ENCODE measurements at places on chromosomes 11 and 22.

DNA sequence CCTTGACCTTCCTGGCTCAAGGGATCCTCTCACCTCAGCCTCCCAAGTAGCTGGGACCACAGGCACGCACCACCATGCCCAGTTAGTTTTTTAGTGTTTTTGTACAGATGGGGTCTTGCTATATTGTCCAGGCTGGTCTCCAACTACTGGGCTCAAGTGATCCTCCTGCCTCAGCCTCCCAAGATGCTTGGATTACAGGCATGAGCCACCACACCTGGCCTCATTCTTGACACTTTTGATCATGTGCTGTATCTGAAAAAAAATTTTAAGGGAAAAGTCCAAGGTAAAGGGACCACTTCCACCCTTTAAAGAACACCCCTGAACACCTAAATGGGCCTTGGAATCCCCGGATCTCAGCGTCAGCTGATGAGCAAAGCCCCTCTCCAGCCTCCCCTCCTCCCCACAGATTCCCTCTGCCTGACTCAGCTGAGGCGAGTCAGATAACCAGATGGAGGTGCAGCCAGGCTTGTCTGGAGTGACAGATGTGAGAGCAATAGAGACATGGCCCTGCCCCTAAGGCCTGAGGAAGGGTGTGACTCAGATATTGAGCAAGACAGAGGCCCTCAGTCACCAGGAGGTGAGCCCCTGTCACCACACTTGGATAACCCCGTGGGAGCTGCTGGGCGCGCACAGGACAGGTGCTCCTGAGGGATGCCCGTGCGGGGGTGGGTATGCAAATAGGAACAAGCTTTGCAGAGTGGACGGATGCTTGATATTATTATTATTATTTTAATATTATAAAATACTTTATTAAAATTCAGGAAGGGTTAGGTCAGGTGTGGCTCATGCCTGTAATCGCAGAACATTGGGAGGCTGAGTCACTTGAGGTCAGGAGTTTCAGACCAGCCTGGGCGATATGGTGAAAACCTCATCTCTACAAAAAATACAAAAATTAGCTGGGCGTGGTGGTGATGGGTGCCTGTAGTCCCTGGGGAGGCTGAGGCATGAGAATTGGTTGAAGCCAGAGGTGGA lies 5.0 kb upstream of the CCDC88B start:
- DNase-seq = no peak

- DNase-seq = no peak
These were observed 50.2 kb downstream of the GRM5 start for GRCh38 chr11:89015614-89016013.

GRCh38 chr11:117830674-117831351 lies 6.3 kb upstream of the FXYD2 start:
- no peak for DNase-seq

- no peak for DNase-seq
These were observed 41.1 kb downstream of the CYB5R2 start for GRCh38 chr11:7632211-7632610.

GRCh38 chr22:21726650-21727049 lies 8.9 kb downstream of the YPEL1 start:
- no peak for DNase-seq

DNA sequence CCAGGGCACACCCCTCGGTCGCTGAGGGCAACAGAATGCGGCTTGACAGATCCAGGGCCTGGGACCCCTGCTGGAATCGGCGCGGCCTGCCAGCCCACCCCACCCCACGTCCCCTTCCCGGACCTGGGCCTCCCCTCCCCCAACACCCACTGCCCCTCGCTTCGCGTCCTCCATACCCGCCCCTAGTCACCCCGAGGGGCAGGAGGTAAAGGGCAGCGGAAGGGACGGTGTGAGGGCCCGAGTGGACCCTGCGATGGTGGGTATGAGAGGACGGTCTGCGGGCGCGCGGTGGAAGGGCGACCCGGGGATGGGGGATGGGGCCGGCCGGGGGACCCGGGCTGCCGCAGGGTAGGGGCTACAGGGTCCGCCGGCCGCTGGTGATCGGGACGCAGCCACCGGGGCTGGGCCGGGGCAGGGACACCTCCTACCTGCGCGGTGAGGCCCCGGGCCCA lies 311 bp downstream of the APBB1 start:
- DNase-seq = no peak

GRCh38 chr22:50526834-50527801 lies 1.7 kb upstream of the SCO2 start:
- no peak for DNase-seq

GRCh38 chr11:73193251-73194033 lies 24.6 kb upstream of the P2RY2 start:
- DNase-seq = no peak

DNA sequence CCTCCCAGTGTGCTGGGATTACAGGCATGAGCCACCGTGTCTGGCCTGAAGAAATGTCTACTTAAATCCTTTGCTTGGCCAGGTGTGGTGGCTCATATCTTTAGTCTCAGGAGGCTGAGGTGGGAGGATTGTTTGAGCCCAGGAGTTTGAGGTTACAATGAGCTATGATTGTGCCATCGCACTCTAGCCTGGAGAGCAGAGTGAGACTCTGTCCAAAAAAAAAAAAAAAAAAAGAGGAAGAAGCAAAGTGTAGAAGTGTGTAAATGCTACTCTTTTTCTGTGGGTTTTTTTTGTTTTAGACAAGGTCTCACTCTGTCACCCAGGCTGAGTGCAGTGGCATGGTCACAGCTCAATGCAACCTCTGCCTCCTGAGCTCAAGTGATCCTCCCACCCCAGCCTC lies 6.4 kb upstream of the ATG16L2 start:
- no peak for DNase-seq

DNA sequence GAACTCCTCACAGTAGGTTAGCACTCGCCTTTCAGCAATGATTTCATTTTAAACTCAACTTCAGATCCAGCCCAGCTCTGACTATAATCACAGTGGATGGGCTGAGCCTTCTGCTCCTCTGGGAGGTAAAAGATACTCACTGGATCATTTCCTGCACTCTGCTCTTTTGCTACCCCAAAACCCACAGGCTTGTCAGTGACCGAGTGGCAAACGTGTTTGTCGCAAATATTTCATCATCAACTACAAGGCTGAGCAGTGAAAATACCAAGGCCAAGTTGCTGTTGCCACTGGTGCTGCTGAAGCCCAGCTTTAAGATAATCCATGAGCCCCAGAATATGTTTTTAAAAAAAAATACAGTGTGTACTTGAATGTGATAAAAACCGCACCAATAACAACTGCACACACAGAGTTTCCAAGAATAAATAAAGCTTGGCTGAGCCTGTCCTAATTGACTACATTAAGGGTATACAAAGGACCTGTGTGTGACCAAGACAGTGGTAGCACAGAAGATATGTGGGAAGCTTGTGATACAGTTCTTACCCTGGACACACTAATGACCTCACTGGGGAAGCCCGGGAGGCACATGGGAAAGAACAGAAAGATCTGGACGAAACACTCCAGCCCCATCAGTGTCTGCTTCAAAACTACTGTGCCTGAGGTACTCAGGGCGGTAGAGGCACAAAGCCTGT lies 41.3 kb downstream of the ABTB2 start:
- no peak for DNase-seq

DNA sequence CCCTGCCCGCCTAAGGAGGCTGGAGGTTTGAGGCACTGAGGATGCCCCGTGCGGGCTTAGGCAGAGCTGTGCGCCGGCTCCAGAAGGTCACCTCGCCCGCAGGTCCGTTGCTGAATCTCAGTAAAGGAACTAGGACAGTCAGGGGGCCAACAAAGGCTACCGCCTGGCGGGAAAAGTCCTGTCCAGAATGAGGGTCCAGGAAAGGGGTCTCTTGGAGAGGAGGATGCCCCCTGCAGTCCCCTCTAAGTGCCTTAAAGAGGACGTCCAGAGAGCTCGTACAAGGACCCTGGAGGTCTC lies 548 bp downstream of the PVALB start:
- no peak for DNase-seq

DNA sequence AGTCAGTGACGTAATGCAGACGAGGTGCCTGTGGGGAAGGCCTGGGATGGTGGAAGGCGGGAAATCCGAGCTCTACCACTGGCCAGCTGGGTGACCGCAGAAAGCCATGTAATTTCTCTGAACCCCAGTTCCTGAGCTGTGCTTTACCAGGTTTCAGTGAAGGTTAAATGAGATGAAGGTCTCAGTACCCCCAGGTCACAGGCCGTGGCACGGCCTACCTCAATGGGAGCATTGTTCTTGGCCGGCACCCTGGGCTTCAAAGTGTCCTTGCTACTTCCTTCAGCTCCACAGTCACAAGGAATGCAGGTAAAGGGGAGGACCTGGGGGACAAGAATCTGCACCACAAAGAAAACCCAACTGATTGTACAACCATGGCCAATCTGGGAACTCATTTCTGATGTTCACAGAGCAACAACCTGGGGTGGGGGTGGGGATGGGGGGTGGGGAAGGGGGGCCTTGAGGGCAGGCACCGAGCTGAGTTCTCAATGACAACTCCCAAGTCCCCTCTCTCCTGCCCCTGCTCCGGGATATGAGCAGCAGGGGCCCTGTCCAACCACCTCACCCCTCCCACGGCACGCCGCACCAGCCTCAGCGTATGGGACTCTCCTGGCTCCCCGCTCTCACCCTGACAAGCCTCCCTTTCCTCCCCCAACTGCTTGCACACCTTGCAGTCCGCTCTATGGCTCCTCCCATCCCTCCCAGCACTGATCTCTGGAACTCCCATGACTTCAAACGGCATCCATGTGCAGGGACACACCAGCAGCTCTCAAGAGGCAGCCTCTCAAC lies 59.1 kb upstream of the ARFGAP3 start:
- DNase-seq = no peak

GRCh38 chr11:27696115-27696514 lies 4.1 kb downstream of the BDNF start:
- DNase-seq = no peak

GRCh38 chr11:27319072-27319471 lies 43.9 kb downstream of the CCDC34 start:
- no peak for DNase-seq

DNA sequence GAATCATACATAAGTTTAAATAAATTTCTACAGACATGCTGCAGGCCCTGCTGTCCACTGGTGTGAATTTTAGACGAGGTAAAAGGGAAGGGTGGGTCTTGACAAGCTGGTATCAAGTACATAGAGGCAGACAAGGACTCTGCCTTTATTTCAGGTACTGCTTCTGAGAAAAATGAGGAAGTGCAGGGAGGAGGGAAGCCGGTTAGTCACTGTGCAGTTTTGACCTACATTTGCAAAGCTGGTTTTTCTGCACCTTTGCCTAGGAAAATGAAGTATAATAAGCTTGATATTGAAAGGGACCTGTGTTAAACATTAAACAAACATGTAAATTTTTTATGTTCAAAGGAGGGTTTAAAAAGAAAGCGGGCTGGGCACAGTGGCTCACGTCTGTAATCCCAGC lies 24.6 kb downstream of the TMEM45B start:
- no peak for DNase-seq

GRCh38 chr11:114684636-114685035 lies 6.3 kb downstream of the NXPE2 start:
- DNase-seq = no peak

DNA sequence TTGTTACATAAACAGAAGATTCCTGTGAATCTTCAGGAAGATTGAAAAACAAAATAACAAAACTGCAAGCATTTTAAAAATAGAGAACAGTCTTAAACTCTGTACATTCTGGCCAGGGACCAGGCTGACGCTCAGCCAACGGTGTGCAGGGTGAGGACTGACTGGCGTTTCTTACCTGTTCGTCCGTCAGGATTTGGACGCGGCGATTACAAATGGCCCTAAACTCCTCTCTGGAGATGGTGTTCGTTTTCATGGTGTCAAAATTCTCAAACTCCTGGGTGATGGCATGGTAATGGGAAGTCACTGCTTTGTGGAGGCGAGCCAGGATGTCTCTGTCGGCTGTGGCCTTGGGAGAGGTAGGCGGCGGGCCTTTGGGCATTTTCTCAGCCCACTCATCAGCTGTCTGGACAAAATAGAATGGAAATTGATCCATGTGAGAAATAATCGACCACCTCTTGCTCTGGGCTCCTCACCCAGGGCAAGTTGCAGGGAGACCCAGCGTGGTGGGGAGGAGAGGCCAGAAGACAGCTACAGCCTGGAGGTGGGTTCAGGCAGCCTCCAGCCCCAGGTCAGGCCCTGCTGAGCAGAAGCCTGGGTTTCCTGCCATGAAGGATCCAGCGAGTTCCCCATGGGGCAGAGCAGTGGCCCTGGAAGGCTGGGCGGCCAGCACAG lies 143.0 kb downstream of the MPPED1 start:
- no peak for DNase-seq

DNA sequence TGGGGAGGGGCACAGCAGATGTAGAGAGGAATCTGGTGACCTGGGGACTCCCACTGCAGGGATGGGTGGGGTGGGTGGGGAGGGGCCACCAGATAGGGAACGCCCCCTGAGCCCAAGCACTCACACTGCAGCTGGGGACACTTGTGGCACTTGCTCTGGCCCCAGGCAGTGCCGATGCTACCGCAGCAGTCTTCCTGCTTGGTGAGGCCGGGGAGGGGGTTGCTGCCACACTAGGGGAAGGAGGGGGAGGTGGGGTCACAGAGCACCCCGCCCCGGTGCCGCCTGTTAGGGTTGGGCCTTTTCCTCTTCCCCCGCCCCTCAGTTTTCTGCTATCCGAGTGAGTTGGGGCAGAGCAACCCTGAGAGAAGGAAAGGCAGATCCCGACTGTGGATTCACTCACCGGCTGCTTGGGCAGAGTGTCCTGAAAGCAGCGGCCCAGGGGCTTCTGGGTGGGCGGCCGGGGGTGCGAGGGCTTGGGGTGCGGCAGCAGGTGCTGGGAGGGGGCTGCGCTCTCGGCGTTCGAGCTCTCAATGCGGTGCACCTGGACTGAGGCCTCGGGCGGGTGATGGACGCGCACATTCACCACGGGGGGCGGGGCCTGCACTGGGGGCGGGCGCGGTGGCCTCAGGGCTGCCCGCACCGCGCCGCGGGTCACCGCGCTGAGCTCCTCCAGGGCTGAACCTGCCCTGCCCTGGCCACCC lies 4.7 kb downstream of the LTBP3 start:
- DNase-seq = no peak

GRCh38 chr22:29459773-29460172 lies 20.2 kb upstream of the NEFH start:
- DNase-seq = no peak

- DNase-seq = no peak
These were observed 75.5 kb upstream of the RAB38 start for GRCh38 chr11:88250566-88251242.

GRCh38 chr11:123308077-123308476 lies 113.0 kb upstream of the CLMP start:
- DNase-seq = no peak

DNA sequence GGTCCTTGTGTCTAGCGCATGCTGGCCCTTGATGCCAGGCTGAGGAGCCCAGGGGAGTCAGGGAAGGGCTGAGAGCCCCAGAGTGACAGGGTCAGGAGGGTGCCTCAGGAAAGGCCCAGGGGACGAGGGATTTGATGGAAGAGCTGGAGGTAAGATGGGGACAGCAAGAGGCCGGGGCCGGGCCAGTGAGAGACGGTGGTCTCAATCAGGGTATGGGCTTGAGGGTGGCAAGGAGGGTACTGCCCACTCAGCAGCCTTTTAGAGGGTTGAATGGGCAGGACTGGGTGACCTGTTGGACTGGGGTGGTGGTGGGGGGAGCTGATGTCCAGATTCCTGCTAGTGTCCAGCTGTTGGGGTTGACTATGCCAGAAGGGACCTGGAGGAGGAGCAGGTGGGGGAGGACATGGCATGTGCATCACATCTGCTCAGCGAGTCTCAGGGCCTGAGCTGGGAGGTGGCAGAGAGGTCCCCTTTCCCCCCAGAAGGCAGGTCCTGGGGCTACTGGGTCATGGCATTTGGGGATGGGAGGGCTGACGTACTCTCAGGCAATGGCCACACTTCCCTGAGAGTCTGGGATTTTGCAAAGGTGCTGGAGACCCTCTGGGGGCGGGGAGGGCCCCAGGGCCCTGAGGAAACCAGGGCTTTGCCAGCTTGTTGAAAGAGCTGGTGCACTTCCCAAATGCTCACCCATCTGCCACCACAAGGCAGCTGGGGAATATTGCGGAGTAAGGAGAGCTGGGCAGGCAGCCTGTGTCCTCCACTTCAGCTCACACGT lies 18.4 kb downstream of the MYO7A start:
- DNase-seq = no peak

Data from activated naive CD8-positive, alpha-beta T cell treated with anti-CD3 and anti-CD28 coated beads, Interleukin-2, amount 50 U/mL, for 16 hours (primary cell).